ENCODE measurements at places on chromosomes 12 and 14. TPM values are rescaled to one million over a fixed set of nuclear protein-coding genes. Genes with fewer than 3 reads are reported as not detected.

DNA sequence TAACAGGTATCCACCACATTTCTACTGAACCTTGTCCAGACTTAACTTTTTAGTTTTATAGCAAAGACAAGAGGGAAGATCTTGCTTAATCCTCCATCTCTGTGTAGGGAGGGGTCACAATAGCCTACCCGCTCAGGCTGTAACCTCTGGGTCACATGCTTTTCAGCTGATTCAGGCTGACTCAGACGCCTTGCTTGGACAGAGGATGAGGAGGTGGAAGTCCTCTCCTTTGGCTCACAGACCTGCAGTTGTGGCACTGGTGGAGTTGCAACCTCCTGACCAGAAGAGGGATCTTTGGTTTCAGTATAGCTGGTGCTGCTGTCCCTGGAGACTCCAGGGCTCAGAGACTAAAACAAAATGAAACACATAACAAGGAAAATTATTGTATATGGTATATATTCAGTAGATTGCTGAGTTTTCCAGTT is 16.2 kb downstream of the ACIN1 start:
- no peaks in the 10 kb centered on the region for H3K27me3 ChIP-seq
- no peaks in the 10 kb centered on the region for H3K36me3 ChIP-seq
- H3K4me1 ChIP-seq: no peaks in the 10 kb centered on the region
- peak; percentile 87 for DNase-seq

GRCh38 chr14:81536241-81536771 is 2.7 kb upstream of the SEL1L start:
- H3K4me1 ChIP-seq: no peaks in the 10 kb centered on the region
- no peak overlapping the region for H3K4me3 ChIP-seq
- H3K27ac ChIP-seq: no peak overlapping the region
- no peaks in the 10 kb centered on the region for H3K36me3 ChIP-seq

DNA sequence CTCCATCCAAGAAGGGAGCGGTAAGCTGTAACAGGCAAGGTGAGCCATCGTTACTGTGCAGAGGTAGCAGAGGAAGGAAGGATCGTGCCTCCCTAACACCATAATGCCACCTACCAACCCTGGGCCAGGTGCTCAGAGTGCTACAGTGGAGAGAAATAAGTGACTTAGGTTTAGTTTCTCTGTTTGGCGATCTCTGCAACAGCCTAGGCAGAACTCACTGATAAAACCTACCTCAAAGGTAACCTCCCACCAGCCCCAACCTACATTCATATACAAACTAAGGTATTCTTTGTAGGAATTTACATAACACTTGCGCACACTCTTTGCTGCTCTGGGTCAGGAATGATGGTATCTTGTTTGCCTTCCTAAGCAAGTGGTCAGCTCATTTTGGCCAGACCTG is 93.4 kb upstream of the TMEM132D start:
- no peak for DNase-seq
- no peak overlapping the region for H3K4me3 ChIP-seq
- H3K27ac ChIP-seq: no peak overlapping the region
- H3K36me3 ChIP-seq: no peaks in the 10 kb centered on the region
- no peaks in the 10 kb centered on the region for H3K4me1 ChIP-seq

- no peak overlapping the region for H3K4me3 ChIP-seq
- DNase-seq: no peak
- no peaks in the 10 kb centered on the region for H3K27me3 ChIP-seq
- no peaks in the 10 kb centered on the region for H3K4me1 ChIP-seq
Measured at GRCh38 chr12:16473610-16474326, 126.3 kb downstream of the MGST1 start.

DNA sequence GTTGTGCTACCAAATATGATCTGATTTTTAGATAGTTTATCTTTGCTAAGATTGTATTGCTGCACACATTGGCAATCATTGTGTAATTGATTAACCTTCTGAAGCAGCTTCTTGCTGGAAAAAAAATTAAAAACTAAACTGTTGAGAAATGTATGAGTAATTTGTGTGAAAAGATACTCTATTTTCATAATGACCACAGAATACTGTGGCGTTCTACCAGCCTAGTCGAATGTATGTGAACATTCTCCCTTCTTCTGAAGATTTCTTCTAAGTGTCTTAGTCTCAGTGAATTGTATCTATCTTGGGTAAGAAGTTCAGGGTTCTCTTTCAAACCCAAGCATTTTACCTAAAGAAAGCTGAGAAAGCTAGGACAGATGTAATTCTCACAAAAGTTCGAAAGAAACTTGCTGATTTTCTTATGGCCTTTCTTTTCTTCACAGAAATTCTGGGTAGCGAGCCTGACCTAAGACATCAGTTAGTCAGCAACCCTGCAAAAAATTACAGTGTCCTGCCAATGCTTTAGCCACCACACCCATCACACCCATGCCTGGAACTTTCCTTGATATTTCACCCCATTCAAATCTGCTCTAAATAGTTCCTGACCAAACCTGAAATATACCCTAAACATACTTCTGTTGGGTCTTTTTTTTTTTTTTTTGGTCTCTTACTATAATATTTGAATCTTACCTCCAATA is 27.1 kb upstream of the C12orf71 start:
- no peak overlapping the region for H3K27ac ChIP-seq
- H3K4me1 ChIP-seq: no peaks in the 10 kb centered on the region
- H3K4me3 ChIP-seq: no peak overlapping the region
- no peak for DNase-seq
- no peaks in the 10 kb centered on the region for H3K27me3 ChIP-seq
- no peaks in the 10 kb centered on the region for H3K36me3 ChIP-seq

DNA sequence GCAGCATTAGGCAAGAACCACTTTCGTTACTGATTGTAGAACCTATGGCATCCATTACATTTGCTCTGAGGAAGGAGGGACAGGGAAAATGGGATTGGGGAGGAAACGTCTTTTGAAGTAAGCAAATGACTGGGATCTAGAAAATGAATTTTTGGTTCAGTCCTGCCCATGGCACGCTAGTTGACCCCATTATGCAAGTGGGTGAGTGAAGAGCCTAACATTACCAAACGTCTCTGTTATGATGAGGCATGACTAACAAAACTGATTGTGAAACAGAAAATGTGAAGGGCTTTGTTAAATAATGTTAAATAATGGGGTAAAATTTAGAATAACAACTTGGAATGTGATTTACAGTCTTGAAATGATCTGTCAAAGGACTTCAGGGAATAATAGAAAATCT is 38.9 kb downstream of the CPSF2 start:
- H3K27me3 ChIP-seq: no peaks in the 10 kb centered on the region
- H3K27ac ChIP-seq: no peak overlapping the region
- no peaks in the 10 kb centered on the region for H3K4me1 ChIP-seq
- no peaks in the 10 kb centered on the region for H3K36me3 ChIP-seq
- DNase-seq: no peak

Gene BHLHE41
- total RNA-seq: 31.2 TPM

DNA sequence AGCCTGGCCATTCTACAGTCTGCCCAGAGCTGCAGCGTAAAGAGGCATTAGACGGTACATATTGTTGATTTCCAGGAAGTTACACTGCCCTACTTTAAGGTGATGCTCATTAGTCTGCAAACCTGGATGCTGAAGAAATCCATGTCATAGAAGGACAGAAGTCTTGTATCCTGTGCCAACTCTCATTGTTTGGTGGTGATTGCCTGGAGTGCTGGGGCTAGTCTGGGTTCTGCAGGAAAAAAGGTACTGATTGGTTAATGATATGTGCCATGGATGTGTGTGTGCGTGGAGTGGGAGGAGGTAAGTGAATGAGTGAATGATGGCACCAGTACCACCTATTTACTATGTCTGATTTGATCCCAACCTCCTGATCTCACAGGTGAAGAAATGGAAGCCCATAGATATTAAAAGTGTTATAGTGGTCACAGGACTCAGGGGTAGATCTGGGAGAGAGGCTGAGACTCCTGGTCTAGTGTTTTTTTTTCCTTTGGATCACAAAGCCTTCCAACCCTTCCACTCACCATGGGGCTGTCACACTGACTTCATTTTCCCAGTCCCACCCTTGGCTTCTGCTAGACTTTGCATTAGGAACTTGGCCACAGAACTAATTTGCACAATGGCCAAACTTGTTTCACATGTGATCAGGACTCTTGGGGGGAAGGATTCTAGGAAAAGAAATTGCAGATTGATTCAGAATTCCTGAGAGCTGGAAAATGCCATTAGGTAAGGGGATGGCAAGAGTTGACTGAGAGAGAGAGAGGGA is 96.1 kb downstream of the TMX1 start:
- DNase-seq: no peak
- peaks cover 8% of the 10 kb centered on the region for H3K4me1 ChIP-seq
- H3K36me3 ChIP-seq: no peaks in the 10 kb centered on the region
- H3K27ac ChIP-seq: no peak overlapping the region

Gene SRGAP1
- total RNA-seq: 23.0 TPM

GRCh38 chr14:34363733-34364134 is 98.3 kb downstream of the SPTSSA start:
- H3K27me3 ChIP-seq: no peaks in the 10 kb centered on the region
- H3K36me3 ChIP-seq: no peaks in the 10 kb centered on the region
- no peak overlapping the region for H3K27ac ChIP-seq
- no peaks in the 10 kb centered on the region for H3K4me1 ChIP-seq

Gene DIP2B
- total RNA-seq: 21.4 TPM

GRCh38 chr12:111761706-111762105 is 5.0 kb upstream of the ALDH2 start:
- no peak for DNase-seq
- H3K27ac ChIP-seq: no peak overlapping the region
- no peaks in the 10 kb centered on the region for H3K36me3 ChIP-seq

DNA sequence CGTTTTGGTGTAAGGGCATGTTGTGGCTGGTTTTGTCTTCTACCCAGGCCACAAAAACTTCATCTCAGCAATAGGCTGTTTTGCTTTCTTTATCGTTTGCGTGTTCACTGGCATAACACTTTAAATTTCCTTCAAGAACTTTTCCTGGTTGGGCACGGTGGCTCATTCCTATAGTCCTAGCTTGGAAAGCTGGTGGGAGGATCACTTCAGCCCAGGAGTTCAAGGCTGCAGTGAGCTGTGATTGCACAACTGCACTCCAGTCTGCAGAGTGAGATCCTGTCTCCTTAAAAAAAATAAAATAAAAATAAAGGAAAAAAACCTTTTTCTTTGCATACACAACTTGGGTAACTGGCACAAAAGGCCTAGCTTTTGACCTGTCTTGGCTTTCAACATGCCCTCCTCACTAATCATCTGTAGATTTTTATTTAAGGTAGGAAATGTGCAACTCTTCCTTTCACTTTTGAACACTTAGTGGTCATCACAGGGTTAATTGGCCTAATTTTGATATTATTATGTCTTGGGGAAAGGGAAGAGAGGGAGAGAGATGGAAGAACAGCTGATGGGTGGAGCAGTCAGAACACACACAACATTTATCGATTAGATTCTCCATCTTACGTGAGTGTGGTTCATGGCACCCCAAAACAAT is 78.9 kb upstream of the PSMA6 start:
- H3K36me3 ChIP-seq: no peaks in the 10 kb centered on the region
- no peak overlapping the region for H3K4me3 ChIP-seq
- no peak for DNase-seq
- H3K4me1 ChIP-seq: no peaks in the 10 kb centered on the region

DNA sequence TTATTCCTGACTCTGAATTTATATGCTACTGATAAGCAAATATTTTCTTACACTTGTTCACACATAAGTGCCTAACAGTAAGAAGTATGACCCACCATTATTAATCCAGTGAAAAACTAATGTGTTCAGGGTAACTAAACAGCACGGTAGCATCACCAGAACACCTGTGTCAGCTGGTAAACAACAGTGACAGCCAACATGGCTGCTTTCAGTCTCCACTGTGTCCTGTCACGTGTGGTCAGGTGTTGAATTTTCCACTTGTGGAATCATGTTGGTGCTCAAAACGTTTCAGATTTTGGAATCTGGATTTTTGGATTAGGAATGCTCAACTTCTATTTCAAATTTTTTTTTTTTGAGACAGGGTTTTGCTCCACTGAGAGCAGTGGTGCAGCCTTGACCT is 14.3 kb upstream of the ATP23 start:
- no peak for DNase-seq
- H3K4me1 ChIP-seq: no peaks in the 10 kb centered on the region
- no peak overlapping the region for H3K4me3 ChIP-seq
- H3K36me3 ChIP-seq: no peaks in the 10 kb centered on the region
- no peaks in the 10 kb centered on the region for H3K27me3 ChIP-seq

- no peaks in the 10 kb centered on the region for H3K27me3 ChIP-seq
- no peak overlapping the region for H3K4me3 ChIP-seq
- H3K4me1 ChIP-seq: peaks cover 3% of the 10 kb centered on the region
Measured at GRCh38 chr14:93302688-93303581, 29.9 kb downstream of the BTBD7 start.

Gene GUCY2C
- total RNA-seq: not detected

- no peaks in the 10 kb centered on the region for H3K27me3 ChIP-seq
- H3K4me1 ChIP-seq: no peaks in the 10 kb centered on the region
- H3K36me3 ChIP-seq: no peaks in the 10 kb centered on the region
- H3K4me3 ChIP-seq: no peak overlapping the region
- DNase-seq: no peak
- H3K27ac ChIP-seq: no peak overlapping the region
Measured at GRCh38 chr14:61925043-61925442, 162.8 kb downstream of the SNAPC1 start.
